ENCODE measurements at places on chromosomes 16 and 17. TPM values are rescaled to one million over a fixed set of nuclear protein-coding genes. Genes with fewer than 3 reads are reported as not detected.

TEX19 gene
- total RNA-seq, result 0.38 TPM

C17orf78 gene
- total RNA-seq, result not detected

ABCC12 gene
- not detected for total RNA-seq

NTN1 gene
- 2.3 TPM for total RNA-seq

CPHXL2 gene
- total RNA-seq, result not detected

- H3K27me3 ChIP-seq, result no peaks in the 10 kb centered on the region
- no peak overlapping the region for H3K4me3 ChIP-seq
- no peaks in the 10 kb centered on the region for H3K4me1 ChIP-seq
- H3K36me3 ChIP-seq, result 0 out of 2 replicates have a peak, but pooled peaks cover under 1% of the 10 kb centered on the region
- H3K27ac ChIP-seq, result no peak overlapping the region
- no peak for DNase-seq
Measured at GRCh38 chr16:84754956-84755672, 55.3 kb downstream of the USP10 start.

DNA sequence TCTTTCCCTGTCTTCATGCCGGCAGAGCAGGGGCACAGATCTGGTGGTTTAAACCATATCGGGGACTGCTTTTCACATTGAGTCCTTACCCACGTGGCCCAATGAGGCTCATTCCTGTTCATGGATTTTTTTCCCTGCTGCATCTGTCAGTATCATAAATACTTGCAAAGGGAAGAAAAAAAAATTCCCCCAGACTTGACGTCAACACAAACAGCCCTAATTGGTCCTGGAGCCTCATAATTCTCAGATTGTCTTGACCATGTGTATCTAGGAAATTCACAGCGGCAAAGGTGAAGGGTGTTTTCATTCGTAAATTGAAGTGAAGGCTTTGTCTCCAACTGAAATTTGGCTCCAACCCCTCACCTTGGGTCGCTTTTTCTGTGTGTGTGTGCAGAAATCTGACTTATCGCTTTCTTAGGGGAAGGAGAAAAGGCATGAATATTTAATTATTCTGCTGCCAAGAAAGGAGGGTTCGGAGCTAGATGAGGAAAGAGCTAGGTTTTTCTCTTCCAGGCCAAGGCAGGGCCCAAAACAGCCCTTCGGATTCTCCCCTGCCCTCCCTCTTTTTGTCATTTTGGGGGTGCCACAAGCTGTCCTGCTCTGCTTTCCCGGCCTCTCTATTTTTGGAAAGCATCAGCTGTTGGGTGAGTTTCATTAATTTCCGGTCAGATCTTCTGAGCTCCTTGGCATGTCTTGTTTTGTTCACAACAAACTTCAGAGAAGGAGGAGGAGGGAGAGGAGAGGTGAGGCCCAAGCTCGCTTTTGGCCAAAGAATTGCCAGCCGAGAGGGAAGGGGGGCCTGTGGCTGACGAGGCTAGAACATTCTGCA is 17.8 kb upstream of the CIBAR2 start:
- H3K4me1 ChIP-seq, result peaks cover 4% of the 10 kb centered on the region
- H3K27me3 ChIP-seq, result no peaks in the 10 kb centered on the region
- no peaks in the 10 kb centered on the region for H3K36me3 ChIP-seq
- DNase-seq, result no peak
- H3K27ac ChIP-seq, result no peak overlapping the region
- H3K4me3 ChIP-seq, result no peak overlapping the region

GRCh38 chr16:58249388-58249779 is 45.4 kb downstream of the PRSS54 start:
- peak overlapping the region; percentile 98 for H3K4me3 ChIP-seq
- no peak for DNase-seq
- H3K27ac ChIP-seq, result no peak overlapping the region

DNA sequence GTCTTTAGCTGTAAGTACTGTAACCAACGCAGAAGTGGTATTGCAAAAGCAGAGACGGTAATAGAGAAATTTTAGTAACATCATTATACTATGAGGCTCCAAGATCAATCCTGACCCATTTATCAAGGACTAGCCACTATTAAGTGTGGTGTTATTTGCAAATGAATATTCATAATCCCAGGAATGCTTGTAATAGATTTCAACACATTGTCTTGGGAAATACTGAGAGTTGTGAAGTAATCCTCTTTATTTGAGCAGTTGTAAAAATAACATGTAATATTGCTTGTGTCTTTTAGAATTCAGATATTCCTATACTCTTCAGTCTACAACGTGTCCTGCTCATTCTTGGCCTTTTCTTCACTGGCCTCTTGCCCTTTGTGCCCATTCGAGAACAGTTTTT is 46.4 kb downstream of the GDPD1 start:
- H3K4me3 ChIP-seq, result no peak overlapping the region
- H3K4me1 ChIP-seq, result no peaks in the 10 kb centered on the region
- no peak overlapping the region for H3K27ac ChIP-seq
- H3K27me3 ChIP-seq, result no peaks in the 10 kb centered on the region
- no peaks in the 10 kb centered on the region for H3K36me3 ChIP-seq

- no peak for DNase-seq
- peaks cover 23% of the 10 kb centered on the region for H3K36me3 ChIP-seq
- no peak overlapping the region for H3K4me3 ChIP-seq
- no peak overlapping the region for H3K27ac ChIP-seq
- H3K4me1 ChIP-seq, result no peaks in the 10 kb centered on the region
Measured at GRCh38 chr17:64546716-64547115, 39.9 kb downstream of the CEP95 start.

- DNase-seq, result peak; percentile 73
- peaks cover 2% of the 10 kb centered on the region for H3K4me1 ChIP-seq
- peak overlapping the region; percentile 35 for H3K4me3 ChIP-seq
- H3K36me3 ChIP-seq, result no peaks in the 10 kb centered on the region
- H3K27me3 ChIP-seq, result no peaks in the 10 kb centered on the region
Measured at GRCh38 chr16:10641953-10642949, 52.5 kb downstream of the TEKT5 start.

DNA sequence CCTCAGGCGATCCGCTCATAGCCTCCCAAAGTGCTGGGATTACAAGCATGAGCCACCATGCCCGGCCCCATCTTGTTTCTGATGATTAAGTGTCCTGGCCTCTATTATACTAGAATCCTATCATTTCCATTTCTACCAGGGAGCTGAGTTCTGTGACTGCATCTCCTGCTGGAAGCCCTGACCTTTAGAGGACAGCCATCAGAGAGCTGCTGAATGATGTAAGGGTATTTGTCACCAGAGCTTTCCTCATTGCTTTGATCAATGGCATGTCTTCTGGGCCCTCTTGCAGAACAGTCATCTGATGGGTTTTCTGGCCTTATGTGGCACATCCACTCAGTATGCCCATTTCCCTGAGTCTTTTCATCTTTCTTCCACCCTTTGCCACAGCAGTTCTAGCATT is 39.9 kb downstream of the PSMD12 start:
- peaks cover 1% of the 10 kb centered on the region for H3K27me3 ChIP-seq
- DNase-seq, result no peak
- H3K4me3 ChIP-seq, result no peak overlapping the region
- H3K4me1 ChIP-seq, result no peaks in the 10 kb centered on the region
- H3K27ac ChIP-seq, result no peak overlapping the region
- H3K36me3 ChIP-seq, result no peaks in the 10 kb centered on the region

DNA sequence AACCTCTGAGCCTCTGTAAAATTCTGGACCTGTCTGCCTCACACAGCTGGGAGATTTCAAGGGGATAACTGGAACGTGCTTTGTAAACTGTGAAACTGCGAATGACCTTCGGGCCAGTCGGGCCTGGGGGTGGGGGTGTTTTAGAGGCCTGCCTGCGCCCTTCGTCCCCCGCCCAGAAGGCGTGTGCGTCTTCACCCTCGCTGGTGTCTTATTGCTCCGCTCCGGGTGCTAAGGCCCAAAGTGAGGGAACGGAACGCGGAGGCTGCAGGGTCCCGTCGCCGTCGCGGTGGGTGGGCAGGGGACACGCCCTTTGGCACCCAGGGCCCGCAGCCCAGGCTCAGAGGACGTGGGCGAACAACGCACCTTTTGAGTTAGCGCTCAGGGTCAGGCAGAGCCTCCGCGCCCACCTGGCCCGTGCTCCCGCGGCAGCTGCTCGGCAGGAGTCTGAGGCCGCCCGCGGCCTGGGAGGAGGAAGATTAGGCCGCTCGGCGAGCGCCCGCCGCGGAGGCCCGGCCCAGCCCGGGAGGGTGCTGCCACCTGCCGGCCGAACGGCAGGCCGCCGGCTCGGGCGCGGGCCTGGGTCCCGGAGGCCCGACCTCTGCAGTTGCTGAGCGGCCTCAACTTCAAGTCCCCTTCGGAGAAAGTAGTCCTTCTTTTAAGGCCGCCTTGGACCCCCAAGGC is 29.7 kb downstream of the DCAKD start:
- DNase-seq, result no peak
- H3K27me3 ChIP-seq, result peaks cover 43% of the 10 kb centered on the region
- H3K4me3 ChIP-seq, result peak overlapping the region; percentile 9
- no peak overlapping the region for H3K27ac ChIP-seq

DNA sequence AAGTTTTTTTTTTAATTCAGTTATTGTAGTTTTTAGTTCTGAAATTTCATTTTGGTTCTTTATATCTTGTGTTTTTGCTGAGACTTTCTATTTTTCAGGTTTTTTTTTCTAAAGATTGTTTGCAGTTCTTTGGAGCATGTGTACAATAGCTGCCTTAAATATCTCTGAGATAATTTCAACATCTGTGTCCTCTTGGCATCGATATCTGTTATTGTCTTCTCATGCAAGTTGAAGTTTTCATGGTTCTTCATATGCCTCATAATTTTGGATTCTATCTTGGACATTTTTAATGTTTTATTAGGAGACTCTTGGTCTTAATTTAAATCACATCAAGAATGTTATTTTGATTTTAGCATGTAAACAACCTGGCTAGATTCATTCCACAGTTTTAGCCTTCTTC is 22.8 kb downstream of the COX11 start:
- peaks cover 14% of the 10 kb centered on the region for H3K36me3 ChIP-seq
- no peak overlapping the region for H3K4me3 ChIP-seq
- no peak for DNase-seq
- no peak overlapping the region for H3K27ac ChIP-seq
- no peaks in the 10 kb centered on the region for H3K4me1 ChIP-seq

DNA sequence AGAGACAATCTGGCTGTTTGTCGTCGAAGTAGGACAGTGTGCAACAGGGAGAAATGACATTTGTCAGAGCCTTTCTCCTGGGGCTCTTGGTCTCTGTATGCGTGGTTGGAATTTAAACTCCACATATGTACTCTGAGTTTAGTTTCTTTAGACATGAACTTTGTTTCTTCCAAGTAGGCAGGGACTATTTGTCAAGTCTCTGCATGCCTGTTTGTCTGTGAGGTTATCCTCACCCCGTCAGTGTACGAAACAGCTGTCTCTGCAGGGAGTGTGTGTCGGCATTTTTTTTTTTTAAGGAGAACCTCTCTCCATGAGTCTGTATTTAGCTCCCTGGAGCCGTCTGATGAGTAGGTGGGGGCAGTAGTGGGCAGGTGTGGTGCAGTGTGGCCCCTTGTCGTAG is 29.7 kb downstream of the NDEL1 start:
- no peak for DNase-seq
- H3K4me3 ChIP-seq, result no peak overlapping the region
- H3K36me3 ChIP-seq, result peaks cover 13% of the 10 kb centered on the region
- H3K4me1 ChIP-seq, result no peaks in the 10 kb centered on the region

- H3K4me1 ChIP-seq, result peaks cover 27% of the 10 kb centered on the region
- H3K27me3 ChIP-seq, result no peaks in the 10 kb centered on the region
- no peaks in the 10 kb centered on the region for H3K36me3 ChIP-seq
- DNase-seq, result no peak
Measured at GRCh38 chr16:13013043-13013442, 111.6 kb downstream of the SHISA9 start.

DNA sequence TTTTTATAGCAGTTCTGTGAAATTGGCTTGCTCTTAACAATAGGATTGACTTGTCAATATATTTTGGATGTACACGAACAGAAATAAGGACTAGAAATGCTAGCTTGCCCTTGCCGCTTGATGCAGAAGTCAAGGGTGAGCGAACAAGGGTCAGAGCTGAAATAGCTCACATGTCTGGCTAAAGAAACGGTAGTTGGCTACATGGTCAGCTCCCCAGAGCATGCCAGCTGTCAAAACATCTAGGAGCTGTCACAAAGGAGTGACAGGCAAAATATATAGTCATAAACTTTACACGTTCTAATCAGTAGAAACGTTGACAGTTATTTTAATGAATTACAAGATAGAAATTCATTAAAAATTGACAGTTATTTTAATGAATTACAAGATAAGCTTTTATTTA is 2.9 kb upstream of the MEIOB start:
- H3K27me3 ChIP-seq, result peaks cover 18% of the 10 kb centered on the region
- H3K4me1 ChIP-seq, result 0 out of 2 replicates have a peak, but pooled peaks cover 2% of the 10 kb centered on the region
- DNase-seq, result no peak
- H3K27ac ChIP-seq, result no peak overlapping the region
- no peak overlapping the region for H3K4me3 ChIP-seq

DNA sequence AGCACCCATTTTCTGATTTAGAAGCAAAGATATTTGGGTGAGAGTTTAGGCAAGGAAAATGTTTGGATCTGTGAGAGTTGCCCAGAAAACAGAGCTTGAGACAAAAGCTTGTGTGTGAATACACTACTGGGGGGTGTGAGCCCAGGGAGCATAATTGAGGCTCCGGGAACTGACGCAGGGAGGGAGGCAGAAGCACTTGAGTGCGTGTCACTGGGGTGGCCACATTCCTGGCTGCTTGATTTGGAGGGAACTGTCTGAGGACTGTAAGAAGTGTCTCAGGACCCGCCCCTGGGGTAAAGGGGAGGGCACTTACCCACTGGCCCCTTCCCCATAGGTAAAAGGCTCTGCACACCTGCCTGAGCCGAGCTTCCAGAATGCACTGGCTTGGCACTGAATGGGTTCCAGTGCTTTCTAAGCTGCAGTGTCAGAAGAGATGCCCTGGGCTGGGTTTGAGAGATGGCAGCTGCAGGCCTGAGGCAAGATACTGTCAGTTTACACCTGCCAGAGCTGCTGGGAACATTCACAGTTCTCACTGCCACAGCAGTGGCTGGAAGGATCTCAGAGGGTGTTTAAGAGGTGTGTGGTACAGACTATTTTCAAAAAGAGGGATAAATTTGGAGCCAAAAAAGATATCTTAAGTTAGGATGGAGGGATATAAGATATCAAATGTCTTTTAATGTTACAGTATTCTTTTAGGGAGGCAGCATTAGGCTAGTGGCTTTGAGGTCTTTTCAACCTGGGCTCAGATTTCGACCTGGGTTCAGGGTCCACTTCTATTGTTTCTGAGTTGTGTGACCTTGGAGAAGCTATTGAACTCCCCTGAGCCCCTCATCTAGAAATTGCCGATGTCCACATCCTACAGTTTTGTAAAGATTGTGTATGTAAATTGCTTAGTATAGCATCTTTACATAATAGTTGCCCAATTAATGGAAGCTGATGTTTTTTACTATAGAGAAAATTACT is 6.9 kb upstream of the TEX2 start:
- no peak overlapping the region for H3K4me3 ChIP-seq
- H3K36me3 ChIP-seq, result no peaks in the 10 kb centered on the region
- no peak for DNase-seq
- no peaks in the 10 kb centered on the region for H3K4me1 ChIP-seq

Measured in H1 (cell line).